Ureter (tissue), 1 donor: ENCODE measurements at places on chromosomes 3 and 15. TPM values are rescaled to one million over a fixed set of nuclear protein-coding genes. Genes with fewer than 3 reads are reported as not detected.

Gene NRG4
- total RNA-seq, result 16.3 TPM

Gene PATL2
- 4.0 TPM for total RNA-seq

Gene SNX22
- total RNA-seq, result 0.31 TPM

Gene FETUB
- total RNA-seq, result not detected

Gene ITPKA
- 0.29 TPM for total RNA-seq

Gene KBTBD13
- total RNA-seq, result 0.18 TPM

Gene NR2C2
- total RNA-seq, result 59.8 TPM

Gene AADACL2
- total RNA-seq, result not detected

Gene MDFIC2
- not detected for total RNA-seq

Gene XCR1
- total RNA-seq, result 0.70 TPM

Gene IGDCC3
- total RNA-seq, result 1.6 TPM

Gene SLC12A8
- 6.1 TPM for total RNA-seq

Gene DAPK2
- total RNA-seq, result 9.0 TPM

Gene TTC23
- total RNA-seq, result 28.5 TPM

Gene CPLX3
- not detected for total RNA-seq

Gene DUOXA2
- 3.9 TPM for total RNA-seq
